ENCODE measurements at places on chromosomes 2 and 18. TPM values are rescaled to one million over a fixed set of nuclear protein-coding genes. Genes with fewer than 3 reads are reported as not detected.

GRCh38 chr18:45071956-45072355, 391.3 kb downstream of the SETBP1 start:
- DNase-seq = no peak

- DNase-seq = no peak
These were observed 103.0 kb downstream of the TRIB2 start for GRCh38 chr2:12819721-12820120.

DNA sequence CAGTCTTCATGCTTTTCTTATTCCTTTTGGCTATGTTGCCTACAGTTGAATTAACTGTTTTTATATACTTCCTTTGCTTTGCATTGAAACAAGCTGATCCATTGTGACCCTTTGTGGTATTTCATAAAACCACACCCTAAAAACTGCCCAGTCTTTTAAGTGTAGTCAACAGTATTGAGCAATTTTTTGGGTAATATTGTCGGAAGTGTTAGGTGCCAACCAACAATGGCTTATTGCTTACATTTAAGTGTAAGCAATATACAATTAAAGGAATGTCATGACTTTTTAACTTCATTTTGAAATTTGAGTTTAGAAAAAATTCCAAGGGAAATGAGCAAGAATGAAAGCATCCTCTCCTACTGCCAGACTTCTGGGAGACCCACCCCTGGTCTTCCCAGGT, 174.1 kb downstream of the NEDD4L start:
- DNase-seq = no peak

GRCh38 chr2:195651046-195651445, 6.0 kb upstream of the SLC39A10 start:
- DNase-seq = no peak

DNA sequence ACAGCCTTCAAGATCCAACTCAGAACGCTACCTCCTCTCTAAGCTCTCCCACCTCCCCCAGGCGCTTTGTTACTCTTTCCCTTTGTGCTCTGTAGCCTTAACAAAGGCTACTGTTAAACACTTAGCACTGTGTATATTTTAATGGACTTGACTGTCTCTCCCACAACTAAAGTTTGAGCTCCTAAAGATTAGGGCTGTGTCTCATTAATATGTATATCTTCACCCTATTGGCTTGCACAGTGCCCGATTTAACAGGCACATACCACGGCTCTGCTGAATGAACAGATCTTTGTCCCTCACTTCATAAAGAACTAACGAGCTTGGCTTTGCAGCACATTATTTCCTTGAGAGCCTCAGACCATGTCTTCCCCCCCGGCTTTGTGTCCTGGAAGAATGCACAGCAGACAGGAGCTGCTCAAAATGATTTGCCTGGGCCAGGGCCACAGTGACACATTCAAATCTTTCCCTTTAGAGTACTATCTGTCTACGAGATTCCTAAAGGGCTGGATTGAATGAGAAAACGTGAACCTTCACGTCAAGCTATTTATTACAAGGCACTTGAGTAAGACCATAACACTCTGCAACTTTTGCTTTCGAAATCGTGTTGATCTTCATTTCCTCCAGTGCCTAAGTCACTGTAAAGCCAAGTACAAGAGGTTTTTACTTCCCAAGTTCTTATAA, 22.1 kb downstream of the ABHD3 start:
- no peak for DNase-seq

GRCh38 chr2:113406114-113406513, 31.4 kb upstream of the ZNG1B start:
- DNase-seq = no peak

DNA sequence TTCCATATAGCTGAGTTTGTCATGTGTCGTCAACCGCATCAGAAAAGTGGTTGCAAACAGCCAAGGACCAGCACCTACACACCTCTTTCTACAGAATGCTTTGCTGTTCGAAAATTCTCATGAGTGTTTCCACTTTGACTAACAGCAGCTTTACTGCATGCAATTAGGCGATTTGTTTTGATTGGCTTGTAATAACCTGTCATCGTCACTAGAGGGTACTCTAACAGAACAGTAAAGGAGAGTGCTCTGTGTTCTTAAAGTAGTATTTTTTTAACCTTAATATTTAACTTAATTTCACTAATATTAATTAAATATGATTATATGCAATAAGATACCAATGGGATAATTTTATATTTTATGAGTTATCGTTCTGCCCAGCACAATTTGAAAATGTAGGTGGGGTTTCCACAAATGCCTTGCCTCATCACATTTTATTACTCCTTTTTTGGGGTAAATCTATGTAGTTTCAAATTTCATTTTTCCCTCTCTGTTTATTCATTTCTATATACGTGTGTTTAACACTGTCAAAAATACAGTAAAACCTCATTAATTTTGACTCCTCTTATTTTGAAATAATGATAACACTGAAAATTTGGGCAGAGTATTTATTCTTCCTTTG, 502.2 kb downstream of the NRXN1 start:
- DNase-seq = no peak

- DNase-seq = no peak
These were observed 447.4 kb downstream of the CMPK2 start for GRCh38 chr2:6418291-6418690.

- no peak for DNase-seq
These were observed 38.3 kb upstream of the RALBP1 start for GRCh38 chr18:9437021-9437437.

- no peak for DNase-seq
These were observed 137.5 kb upstream of the CHAC2 start for GRCh38 chr2:53630026-53630606.

DNA sequence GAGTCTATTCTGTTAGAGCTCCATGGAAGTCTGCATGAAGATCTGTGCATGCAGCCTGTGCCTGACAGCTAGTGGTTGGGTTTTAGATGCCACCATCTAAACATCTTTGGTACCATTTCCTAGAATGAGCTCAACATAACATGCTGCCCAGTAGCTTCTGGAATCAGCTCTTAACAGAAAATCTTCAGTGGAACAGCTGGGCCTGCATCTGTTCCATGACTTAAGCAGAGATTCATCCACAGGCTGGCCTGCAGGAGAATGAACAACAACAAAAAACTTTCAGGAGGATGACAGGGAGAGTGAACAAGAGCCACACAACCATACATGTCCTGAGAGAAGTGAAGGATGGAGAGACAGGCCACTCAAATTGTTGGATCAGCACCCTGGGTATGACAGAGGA, 316.6 kb downstream of the RDH14 start:
- no peak for DNase-seq

- peak; percentile 79 for DNase-seq
These were observed 322.2 kb downstream of the SLC8A1 start for GRCh38 chr2:40129725-40130124.

- DNase-seq = no peak
These were observed 357.7 kb upstream of the SPRED2 start for GRCh38 chr2:65789923-65790675.

- DNase-seq = peak; percentile 10
These were observed 134.2 kb downstream of the SMAD7 start for GRCh38 chr18:48816554-48816953.

GRCh38 chr2:54634564-54635511, 88.6 kb upstream of the EML6 start:
- peak; percentile 85 for DNase-seq

- DNase-seq = no peak
These were observed 442 bp downstream of the SERPINB5 start for GRCh38 chr18:63477200-63477599.

DNA sequence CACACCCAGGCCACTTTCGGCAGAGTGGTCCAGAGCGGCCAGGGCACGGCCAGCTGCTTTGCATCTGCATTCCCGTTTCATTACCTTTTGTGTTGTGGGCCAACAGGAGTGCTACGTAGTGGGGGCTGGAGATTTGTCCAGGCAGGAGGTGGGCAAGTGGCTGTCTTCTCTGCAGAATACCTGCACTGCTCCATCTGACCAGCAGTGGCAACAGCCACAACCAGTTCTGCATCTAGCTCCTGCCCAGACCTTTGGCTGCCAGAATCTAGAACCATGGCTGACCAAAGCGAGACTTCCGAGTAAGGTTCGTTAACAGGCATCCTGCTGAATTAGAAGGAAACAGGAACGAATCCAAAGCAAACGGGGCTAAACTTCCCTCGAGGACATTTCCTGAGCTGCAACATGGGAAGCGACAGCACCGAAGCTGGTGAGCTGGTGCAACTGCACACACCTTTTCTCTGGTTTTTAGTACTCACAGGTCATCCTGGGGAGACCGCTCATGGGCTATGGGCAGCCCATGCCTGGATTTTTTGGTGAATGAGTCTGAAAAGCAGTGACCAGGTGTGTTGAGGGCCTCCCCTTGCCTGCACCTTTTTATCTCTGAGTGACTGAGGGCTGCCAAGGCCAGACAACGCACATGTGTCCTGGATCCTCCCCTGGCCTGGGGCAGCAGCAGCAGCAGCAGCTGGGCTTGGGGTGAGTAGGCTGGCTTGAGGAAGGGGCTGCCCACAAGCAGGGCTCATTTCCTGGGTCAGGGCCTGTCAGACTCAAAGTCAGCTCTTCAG, 10.5 kb downstream of the GDF7 start:
- DNase-seq = no peak

- DNase-seq = no peak
These were observed 30.6 kb upstream of the EPG5 start for GRCh38 chr18:45997700-45998151.

DNA sequence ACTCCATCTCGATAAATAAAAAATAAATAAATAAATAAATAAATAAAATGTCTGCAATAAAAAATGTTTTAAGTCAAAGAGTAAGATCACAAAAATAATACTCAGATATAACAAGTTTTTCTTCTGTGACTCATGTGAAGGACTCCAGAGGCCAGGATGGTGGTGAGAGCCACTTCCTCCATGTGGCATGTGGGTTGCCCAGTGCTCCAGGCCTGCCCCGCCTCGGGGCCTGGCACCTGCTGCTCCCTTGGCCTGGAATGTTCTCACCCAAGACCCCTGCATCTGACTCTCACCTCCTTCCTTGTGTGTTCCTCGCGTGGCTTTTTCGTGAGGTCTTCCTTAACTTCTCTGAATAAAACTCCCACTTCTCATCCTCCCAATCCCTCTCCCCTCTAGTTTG, 77.4 kb upstream of the LDLRAD4 start:
- DNase-seq = no peak

DNA sequence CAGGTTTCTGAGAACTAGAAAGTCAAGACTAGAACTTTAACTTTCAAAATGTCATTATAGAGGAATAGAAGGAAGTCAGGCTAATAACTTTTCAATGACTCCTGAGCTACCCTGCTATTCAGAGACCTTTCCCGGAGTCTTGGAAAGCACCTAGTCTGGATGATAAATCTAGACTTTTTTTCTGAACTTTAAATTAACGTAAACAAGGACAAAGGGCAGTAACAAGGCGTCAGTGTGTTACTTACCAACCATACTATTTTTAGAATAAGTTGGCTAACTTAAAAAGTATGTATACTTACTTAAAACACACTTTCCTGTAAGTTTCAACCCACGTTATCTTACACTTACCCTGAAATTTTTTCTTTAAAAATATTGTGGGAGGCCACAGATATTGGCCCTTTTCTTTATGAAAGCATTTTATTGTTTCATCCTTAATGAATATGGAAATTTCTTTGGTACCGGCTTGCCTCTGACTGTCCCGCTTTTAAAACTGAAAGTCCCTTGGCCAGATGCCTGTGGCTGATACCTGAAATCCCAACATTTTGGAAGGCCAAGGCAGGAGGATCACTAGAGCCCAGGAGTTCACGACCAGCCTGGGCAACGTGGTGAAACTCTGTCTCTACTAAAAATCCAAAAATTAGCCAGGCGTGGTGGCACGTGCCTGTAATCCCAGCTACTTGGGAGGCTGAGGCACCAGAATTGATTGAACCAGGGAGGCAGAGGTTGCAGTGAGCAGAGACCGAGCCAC, 9.7 kb downstream of the PMAIP1 start:
- DNase-seq = no peak

- no peak for DNase-seq
These were observed 417.5 kb upstream of the HS6ST1 start for GRCh38 chr2:128736046-128736688.

GRCh38 chr2:144015655-144016245, 504.2 kb downstream of the ZEB2 start:
- no peak for DNase-seq

- DNase-seq = no peak
These were observed 8.0 kb downstream of the GNLY start for GRCh38 chr2:85702172-85702571.

DNA sequence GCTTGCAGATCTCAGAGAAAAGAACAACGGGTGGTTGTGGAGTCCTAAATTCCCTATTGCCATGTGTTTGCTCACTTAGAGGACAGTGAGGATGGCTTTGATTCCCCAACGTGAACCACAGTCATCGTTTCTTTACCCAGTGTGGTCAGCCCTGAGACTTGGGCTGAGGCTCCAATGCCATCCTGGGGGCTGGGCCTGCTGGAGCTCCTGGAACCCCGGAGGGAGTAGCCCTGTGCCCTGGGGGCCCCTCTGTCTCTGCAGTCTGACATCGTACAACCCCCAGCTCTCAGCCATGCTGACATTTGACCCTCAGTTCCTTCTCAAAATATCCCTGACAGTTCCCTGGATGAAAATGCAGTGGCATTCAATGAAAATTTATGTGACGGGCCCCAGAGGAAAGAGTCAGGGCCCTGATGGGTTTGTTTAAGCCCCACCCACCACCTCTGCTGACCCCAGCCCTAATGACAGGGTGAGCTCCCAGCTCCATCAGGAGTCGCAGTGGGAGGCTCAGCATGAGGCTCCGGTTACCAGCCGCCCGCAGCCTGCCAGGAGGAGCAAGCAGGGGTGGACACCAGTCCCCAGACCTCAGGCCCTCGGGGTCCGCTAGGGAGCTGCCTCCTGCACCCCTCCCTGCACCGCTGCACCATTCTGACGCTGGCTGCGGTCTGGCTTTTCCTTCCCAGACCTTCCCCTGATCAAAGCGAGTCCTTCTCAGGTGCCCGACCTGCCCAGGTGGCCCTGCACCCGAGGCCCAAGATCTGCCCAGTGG, 120.9 kb downstream of the TWIST2 start:
- DNase-seq = no peak

- no peak for DNase-seq
These were observed 6.5 kb downstream of the SPR start for GRCh38 chr2:72893594-72894319.

ALK gene
- not detected for total RNA-seq

PLB1 gene
- total RNA-seq = 0.96 TPM

SERPINB4 gene
- total RNA-seq = not detected

CIAO1 gene
- total RNA-seq = 107 TPM

REG3A gene
- total RNA-seq = not detected

USP37 gene
- total RNA-seq = 5.8 TPM

ACMSD gene
- total RNA-seq = not detected

TRIM54 gene
- 186 TPM for total RNA-seq

SAG gene
- total RNA-seq = not detected

KYNU gene
- total RNA-seq = 0.62 TPM

KIF5C gene
- total RNA-seq = 0.77 TPM

CYTIP gene
- 12.0 TPM for total RNA-seq

UNC50 gene
- 22.3 TPM for total RNA-seq

KCNJ13 gene
- total RNA-seq = not detected

COLEC11 gene
- total RNA-seq = 9.9 TPM
